ENCODE measurements at places on chromosomes 11 and 22.

- DNase-seq = peak; percentile 31
Observed at GRCh38 chr22:35629406-35630216, 12.5 kb upstream of the MB start.

DNA sequence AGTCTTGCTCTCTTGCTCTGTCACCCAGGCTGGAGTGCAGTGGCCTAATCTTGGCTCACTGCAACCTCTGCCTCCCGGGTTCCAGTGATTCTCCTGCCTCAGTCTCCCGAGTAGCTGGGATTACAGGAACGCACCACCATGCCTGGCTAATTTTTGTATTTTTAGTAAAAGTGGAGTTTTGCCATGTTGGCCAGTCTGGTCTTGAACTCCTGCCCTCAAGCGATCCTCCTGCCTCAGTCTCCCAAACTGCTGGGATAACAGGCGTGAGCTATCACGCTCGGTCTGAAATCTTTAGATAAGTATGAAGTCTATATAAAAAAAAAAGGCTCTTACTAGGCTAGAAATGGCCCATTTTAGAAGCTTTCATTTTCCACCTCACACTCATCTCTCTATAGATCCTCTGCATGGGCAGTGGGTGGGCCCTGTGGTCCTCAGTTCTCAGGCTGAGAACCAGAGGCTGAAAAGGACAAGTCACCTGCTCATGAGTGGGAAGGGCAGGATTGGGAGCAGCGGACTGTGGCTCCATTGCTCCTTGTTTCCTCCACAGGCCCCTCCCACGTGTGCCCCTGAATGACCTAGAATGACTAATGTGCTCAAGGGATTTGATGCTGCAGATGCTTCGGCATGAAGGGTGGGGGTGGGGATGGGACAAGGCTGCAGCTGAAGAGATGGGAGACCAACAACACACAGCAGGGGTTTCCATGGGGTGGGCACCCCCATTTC is 19.8 kb upstream of the PRAME start:
- DNase-seq = peak; percentile 77

DNA sequence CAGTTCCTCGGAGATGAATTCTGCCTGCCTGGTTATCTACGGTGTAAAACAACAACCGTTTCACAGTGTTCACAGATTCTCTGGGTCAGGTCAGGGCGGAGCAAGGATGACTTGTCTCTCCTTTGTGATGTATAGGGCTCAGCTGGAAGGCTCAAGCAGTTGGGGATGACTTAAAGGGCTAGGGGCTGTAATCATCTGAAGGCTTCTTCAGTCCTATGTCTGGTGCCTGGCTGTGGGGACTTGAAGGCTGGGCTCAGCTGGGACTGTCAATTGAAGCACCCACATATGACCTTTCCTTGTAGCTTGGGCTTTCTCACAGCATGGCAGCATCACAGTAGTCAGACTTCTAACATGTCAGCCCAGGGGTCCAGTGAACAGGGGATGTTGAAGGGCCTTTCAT is 29.3 kb downstream of the EIF3F start:
- DNase-seq = no peak

- DNase-seq = no peak
Observed at GRCh38 chr11:3102641-3102921, 45.4 kb upstream of the CARS1 start.

GRCh38 chr22:37843741-37844089 is 419 bp downstream of the ANKRD54 start:
- peak; percentile 69 for DNase-seq

DNA sequence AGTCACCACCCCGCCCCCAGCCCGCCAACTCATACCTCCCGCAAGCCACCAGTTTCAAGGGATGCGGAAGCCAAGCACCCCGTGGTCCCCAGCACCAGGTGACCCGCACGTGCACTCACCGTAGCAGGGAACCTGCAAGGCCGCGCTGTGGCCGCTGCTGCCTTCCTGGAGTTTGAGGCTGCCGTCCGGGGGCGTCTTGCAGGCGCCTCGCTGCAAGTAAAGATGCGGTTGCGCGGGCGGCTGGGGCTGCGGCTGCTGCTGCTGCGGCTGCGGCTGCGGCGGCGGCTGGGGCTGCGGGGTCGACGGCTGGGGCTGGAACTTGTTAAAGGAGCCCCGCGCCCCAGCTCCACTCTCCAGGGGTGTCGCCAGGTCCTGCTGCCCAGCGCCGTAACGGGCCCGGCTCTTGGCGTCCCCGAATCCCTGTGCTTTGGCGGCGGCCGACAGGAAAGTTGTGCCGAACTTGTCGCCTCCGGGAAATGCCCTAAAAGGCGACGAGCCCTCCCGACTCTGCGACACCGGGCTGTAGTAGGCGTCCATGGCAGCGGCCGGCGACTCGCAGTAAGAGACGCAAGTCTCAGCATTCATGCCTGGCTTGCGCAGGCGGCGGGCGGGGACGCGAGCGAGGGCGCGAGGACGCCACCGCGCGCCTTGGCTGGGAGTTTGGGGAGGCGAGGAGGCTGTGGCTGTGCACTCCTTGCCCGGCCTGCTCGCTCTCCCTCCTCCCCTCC is at the start of gene ALX4:
TSS of gene ALX4 (minus strand) at position 662 of the 728 bp plus-strand sequence. CDS start at position 585, 77 bp downstream.
- peak; percentile 64 for DNase-seq

DNA sequence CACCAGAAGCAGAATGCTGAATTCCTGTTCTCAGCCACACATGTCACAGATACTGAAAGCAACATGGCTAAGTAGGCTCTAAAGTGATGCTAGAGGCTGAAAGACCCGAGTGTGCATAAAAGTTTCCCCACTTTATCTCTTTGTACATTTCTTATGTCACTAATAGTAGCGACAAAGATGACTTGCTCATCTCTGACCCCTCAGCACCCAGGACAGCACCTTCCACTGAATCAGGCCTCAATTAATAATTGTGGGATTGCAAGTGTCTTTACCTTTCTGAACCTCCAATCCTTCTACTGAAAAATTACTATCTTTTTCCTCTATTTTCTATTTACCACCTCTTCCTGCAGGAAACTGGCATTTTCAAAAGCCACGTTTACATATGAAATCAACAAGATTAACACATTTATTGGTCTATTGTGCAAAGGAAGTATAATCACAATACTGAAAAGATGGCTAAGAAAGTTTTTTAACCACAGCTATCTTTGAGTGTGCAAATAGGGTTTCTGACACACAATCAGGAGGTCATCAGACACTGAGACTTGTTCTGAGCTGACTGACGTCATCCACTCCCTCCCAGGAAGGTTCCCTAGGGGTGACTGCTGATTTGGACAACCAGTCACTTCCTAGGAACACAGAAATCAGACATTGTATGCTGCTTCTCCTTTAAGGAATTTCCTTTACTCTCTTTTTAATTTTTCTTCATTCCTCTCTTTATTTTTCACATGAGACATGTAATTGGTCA is 213.9 kb upstream of the ISX start:
- no peak for DNase-seq

- no peak for DNase-seq
Observed at GRCh38 chr11:82731691-82732277, 1.9 kb downstream of the FAM181B start.

DNA sequence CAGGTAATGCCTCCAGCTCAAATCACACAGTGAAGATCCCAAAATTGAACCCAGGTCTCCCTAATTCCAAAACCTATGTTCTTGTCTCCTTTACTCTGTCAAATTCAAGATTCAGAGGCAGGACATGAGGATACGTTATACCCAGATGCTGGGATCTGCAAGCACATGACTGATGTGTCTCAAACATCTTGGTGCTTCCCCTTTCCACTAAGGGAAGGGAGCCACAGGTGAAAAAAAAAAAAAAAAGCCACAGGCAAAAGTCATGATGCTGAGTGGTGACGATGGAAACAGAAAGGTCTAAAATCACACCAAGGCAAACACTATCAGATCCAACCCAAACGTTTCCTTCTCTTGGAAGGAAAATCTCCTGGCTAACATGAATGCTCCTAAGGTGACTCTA is 24.0 kb downstream of the ABTB2 start:
- DNase-seq = no peak

- no peak for DNase-seq
Observed at GRCh38 chr11:44775985-44776446, 49.3 kb downstream of the TSPAN18 start.

GRCh38 chr11:82899186-82899820 is 927 bp downstream of the PRCP start:
- DNase-seq = no peak

DNA sequence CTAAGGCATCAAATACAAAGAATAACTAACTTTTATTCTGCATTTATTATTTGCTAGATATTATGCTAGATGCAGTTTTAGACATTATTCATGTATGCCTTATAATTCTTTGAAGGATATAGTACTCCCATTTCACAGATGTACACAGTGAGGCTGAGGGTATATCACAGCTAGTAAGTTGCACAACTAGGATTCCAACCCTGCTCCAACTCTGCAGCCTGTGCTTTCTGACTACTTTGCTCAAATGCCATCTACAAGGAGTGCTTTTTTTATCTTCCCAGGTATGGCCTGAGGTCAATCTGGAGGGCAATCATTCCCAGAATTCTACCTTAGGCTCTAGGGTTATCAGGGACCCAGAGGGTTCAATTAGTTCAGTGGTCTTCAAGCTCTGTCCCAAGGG is 28.4 kb downstream of the NUP160 start:
- no peak for DNase-seq

GRCh38 chr11:128480066-128480465 is 107.3 kb downstream of the ETS1 start:
- DNase-seq = no peak

GRCh38 chr11:77137421-77137820 is 9.4 kb downstream of the MYO7A start:
- no peak for DNase-seq

DNA sequence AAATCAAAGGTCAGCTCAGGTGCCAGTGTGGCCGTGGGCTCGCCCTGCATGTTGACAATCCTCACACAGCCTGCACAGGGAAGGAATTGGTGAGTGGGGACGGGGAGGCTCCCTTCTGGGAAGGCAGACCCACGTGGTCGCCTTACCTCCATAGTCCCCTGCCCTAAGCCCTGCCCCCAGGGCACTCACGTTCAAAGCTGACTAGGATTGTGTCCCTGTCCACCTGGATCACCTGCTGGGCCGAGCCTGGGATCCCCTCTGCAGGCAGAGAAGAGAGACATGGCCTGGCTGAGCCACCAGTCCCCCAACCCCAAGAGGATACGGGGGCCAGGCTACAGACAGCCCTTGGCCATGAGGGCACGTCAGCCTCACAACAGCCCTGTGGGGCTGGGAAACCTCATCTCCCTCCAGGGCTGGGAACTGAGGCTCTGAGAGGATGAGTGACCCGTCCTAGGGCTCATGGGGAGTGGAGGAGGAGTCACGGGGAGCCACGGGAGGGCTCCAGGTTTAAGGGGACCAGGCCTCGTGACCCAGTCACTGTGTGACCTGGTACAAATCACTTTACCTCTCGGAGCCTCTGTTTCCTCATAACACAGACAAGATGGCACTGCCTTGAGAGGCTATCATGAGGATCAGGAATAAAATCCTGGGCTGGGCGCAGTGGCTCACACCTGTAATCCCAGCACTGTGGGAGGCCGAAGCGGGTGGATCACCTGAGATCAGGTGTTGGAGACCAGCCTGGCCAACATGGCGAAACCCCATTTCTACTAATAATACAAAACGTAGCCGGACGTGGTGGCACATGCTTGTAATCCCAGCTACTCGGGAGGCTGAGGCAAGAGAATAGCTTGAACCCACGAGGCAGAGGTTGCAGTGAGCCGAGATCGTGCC is 12.1 kb upstream of the SF1 start:
- DNase-seq = no peak

DNA sequence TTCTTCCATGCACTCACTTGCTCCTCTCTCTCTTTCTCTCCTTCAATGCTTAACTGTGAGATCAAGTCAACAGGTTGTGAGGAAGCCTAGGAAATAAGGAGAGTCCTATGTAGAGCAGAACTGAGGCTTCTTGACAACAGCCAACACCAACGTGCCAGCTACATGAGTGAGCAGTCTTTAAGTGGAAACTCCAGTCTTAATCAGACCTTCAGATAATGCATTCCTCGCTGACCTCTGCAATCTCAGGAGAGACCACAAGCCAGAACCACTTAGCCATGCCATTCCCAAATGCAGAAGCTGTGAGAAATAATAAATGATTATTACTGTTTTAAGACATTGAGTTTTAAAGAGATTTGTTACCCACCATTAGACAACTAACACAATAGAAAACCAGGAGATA is 6.1 kb upstream of the TEAD1 start:
- no peak for DNase-seq

- peak; percentile 71 for DNase-seq
Observed at GRCh38 chr11:5596607-5597201, at the start of gene TRIM6. Gene TRIM6 (plus strand): TSS chr11:5596637. CDS start chr11:5596898, 261 bp downstream.

- no peak for DNase-seq
Observed at GRCh38 chr11:73221996-73222395, 3.9 kb downstream of the P2RY2 start.

DNA sequence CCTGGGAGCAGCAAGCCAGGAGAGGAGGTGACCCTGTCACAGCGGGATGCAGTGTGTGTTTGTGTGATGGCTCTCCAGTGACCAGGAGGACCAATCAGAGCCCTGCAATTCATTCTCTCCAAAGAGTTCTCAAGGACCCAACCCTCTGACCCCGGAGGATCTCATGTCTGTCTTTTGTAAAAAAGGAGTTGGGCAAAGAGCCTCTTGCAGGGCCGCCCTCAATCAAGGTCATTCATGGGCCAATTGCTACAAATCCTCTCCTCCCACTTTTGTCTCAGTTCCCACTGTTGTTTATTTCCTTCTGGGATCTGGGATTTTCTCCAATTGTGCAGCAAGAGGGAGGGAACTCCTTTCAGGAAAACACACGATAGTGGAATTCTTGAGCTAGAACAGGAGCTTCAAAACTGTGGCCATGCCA is 4.0 kb downstream of the TECTA start:
- DNase-seq = no peak

DNA sequence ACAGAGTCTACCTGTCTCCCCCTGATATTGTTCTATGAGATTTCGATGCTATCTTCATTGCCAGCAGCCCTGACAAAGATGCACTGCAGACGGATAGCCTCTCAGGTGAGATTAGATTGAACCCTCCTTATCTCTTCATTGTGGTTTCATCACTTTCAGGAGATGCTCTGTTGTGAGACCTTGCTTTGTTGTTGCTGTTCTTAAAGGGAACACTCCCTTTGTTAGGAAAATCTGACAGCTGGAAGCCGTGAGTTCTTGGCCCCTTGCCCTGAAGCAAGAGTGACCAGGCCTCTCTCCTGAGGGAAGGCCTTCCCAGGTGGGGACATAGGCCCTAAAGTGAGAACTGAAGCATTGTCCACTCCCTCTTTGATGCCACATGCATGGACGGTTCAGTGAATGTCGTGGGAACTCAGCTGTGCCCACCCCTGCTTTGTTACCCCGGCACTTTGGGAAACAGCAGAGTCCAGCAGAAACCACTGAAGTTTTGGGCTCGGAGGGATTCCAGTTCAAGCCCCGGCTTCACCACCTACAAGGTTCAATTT is 976.1 kb downstream of the TBC1D22A start:
- DNase-seq = no peak

DNA sequence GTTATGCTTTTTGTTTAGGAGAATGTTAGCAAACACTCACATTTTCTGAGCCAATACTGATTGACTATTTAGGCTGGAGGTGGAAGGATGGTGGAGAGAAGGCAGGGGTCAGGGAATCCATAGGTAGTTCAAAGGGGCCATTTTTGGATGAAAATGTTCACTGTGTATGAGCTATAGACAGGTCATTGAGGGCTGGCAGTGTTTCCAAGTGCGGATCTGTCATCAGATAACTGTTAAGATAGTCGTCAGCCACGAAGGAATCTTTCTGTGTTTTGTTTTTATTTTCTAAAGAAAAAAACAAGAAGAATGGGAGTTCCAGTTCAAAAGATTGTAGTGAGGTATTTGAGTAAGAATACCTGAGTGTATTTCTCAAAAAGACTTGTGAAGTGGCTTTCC is 3.1 kb downstream of the KCNJ5 start:
- DNase-seq = no peak

Measured in K562 (cell line).